Naive thymus-derived CD4-positive, alpha-beta T cell (primary cell): ENCODE measurements at places on chromosomes 5 and 9.
A peak's percentile ranks its signal among the peaks of the same experiment; 100 is the strongest.

DNA sequence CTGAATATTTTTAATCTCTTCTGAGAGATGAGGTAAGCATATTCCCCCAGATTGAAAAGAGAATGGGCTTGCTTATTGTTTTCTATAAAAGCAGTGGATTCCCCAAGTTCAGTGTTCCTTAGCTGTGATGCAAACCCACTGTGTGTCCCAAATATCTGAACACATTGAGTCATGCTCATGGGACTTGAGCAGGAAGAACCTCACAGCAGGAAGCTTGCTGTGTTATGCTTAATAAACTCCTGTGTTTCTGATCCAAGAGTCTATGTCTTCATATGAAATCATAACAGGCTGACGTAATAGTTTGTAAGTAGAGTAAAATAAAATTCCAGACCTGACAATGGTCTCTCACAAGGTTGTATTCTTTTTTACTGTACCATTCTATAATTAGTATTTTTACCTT is 24.8 kb upstream of the LOX start:
- no peaks in the 10 kb centered on the region for H3K36me3 ChIP-seq
- no peak overlapping the region for H3K4me3 ChIP-seq
- H3K4me1 ChIP-seq: no peaks in the 10 kb centered on the region
- no peak overlapping the region for H3K27ac ChIP-seq

- DNase-seq: no peak
- no peaks in the 10 kb centered on the region for H3K36me3 ChIP-seq
- no peaks in the 10 kb centered on the region for H3K27me3 ChIP-seq
- no peak overlapping the region for H3K4me3 ChIP-seq
- H3K27ac ChIP-seq: no peak overlapping the region
Observed at GRCh38 chr5:57986761-57987341, 473.0 kb downstream of the PLK2 start.

GRCh38 chr9:15238646-15239045 is 68.4 kb downstream of the TTC39B start:
- DNase-seq: no peak
- no peak overlapping the region for H3K27ac ChIP-seq
- no peaks in the 10 kb centered on the region for H3K4me1 ChIP-seq
- H3K27me3 ChIP-seq: no peaks in the 10 kb centered on the region
- H3K4me3 ChIP-seq: no peak overlapping the region

DNA sequence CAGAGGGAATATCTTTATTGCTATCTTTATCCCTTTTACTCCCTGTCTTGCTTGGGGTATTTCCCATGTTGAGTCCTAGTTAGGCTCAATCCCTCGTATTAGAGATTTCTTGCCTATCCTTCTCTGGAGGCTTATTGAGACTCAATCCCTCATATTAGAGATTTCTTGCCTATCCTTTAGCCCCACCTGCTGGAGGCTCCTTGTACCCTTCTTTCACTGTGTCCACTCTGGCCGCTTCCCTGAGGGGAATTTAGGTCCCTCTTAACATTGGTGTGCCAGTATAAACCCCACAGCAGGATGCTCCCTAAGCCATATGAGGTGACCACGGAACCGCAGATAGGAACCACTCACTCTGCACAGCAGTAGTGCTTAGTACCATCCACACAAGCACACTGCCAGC is 110.7 kb upstream of the MAMDC2 start:
- H3K4me3 ChIP-seq: no peak overlapping the region
- H3K36me3 ChIP-seq: no peaks in the 10 kb centered on the region
- no peaks in the 10 kb centered on the region for H3K27me3 ChIP-seq
- DNase-seq: no peak
- H3K4me1 ChIP-seq: no peaks in the 10 kb centered on the region

- H3K27me3 ChIP-seq: no peaks in the 10 kb centered on the region
- H3K4me1 ChIP-seq: peaks cover 11% of the 10 kb centered on the region
- peak; percentile 38 for DNase-seq
- H3K36me3 ChIP-seq: no peaks in the 10 kb centered on the region
- no peak overlapping the region for H3K4me3 ChIP-seq
Observed at GRCh38 chr9:91036826-91037510, 235.3 kb downstream of the SYK start.

DNA sequence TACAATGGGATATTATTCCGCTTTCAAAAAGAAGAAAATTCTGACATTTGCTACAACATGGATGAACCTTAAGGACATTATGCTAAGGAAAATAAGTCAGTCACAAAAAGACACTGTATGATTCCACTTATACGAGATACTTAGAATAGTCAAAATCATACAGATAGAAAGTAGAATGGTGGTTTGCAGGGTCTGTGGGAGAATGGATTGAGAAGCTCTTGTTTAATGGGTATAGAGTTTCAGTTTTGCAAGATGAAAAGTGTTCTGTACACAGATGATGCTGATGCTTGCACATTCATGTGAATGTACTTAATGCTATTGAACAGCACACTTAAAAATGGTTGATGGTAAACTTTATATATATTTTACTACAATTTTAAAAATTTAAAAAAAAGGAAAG is 2050.7 kb upstream of the WWC1 start:
- no peak overlapping the region for H3K4me3 ChIP-seq
- H3K27ac ChIP-seq: no peak overlapping the region
- H3K36me3 ChIP-seq: no peaks in the 10 kb centered on the region
- no peaks in the 10 kb centered on the region for H3K4me1 ChIP-seq
- no peaks in the 10 kb centered on the region for H3K27me3 ChIP-seq
